ENCODE measurements at places on chromosomes 12 and 14. TPM values are rescaled to one million over a fixed set of nuclear protein-coding genes. Genes with fewer than 3 reads are reported as not detected.

NUP37 gene
- 71.9 TPM for total RNA-seq

COL2A1 gene
- total RNA-seq, result not detected

WDHD1 gene
- total RNA-seq, result 13.1 TPM

GRCh38 chr12:96526110-96526509 is 36.7 kb downstream of the CFAP54 start:
- DNase-seq, result no peak

- peak; percentile 89 for DNase-seq
Measured at GRCh38 chr12:11814374-11814773, 164.9 kb downstream of the ETV6 start.

GRCh38 chr14:50985124-50985858 is 41.0 kb upstream of the PYGL start:
- no peak for DNase-seq

DNA sequence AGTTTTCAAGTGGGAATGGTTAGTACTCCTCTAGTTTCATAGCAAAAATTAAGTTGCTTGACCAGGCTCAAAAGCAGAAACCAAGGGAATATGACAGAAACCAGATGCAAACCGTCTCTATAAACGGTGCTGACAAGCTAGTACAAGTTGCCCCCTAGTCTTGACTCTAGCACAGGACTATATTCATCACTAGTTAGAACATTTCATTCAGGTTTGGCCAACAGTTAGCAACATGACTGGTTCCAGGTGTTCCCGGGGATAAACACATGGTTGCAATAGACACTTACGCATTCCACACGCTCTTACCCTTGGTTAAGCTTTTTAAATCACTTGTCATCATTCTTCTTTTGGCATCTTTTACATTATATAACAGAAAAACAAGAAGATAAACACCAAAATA is 103.6 kb downstream of the SCFD1 start:
- no peak for DNase-seq

MRPL51 gene
- 80.1 TPM for total RNA-seq

DNA sequence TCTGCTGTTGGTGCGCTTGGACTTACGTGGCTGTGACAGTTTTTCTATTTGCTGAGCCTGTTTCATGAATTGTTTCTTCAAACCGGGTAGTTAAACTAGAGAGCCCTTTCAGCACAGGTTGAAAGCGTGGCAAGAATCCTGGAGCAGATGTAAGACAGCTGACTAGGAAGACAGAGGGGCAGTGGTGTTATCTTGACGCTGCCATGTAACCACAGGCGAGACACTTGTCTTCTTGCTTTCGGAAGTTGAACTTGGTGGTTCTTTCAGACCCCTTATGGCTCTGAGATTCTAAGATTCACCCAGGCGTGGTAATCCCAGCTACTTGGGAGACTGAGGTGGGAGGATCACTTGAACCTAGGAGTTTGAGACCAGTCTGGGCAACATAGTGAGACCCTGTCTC is 4.3 kb downstream of the EMP1 start:
- DNase-seq, result no peak

DNA sequence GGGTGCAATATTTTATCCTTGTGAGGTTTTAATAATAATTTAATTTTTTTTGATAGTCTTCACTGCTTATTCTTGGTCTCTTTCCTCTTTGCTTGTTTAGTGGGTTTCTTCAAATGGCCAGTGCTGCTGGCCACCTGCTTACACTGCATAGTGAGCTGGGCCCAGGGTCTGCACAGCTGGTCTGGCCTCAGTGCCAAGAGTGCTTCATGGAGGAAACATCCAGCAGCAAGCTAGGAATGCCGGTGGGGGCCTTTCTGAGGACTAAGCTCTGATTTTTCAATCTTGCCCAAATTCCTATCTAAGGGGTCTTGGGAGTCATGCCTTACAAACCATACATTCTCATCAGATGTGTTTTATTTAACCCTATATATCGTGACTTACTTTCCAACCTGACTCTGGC is 13.3 kb upstream of the BDKRB2 start:
- DNase-seq, result peak; percentile 59

DNA sequence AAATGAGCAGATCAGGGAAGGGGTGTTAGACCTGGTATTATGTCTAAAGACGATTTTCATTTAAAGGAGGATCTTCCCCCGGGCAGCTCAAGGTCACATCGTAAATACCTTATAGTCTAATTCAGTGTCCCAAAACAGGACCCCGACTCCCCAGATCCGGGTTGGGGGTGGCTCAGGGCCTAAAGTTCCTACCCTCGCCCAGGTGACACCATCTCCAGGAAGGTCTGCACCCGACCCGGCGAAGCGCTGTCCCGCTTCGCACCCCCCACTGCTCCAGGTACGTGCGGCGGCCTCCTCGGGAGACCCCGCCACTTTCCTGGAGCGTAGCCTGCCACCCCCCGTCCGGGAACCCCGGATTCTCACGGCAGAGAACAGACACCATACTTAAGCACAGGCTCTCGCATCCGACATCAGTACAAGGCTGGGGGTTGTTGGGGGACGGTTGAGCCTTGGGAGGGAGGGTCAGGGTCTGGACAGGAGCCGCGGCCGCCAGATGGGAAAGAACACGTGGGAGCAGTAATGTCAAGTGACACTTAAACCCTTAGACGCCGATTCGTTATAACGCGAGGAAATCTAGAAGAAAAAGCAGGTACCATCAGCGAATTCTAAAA is 556 bp downstream of the TIMM9 start:
- peak; percentile 65 for DNase-seq

GRCh38 chr14:104976198-104977007 is 1.8 kb downstream of the AHNAK2 start:
- peak; percentile 72 for DNase-seq

IFNG-AS1 gene
- total RNA-seq, result not detected

GRCh38 chr12:2582631-2583030 is 212.1 kb upstream of the FKBP4 start:
- DNase-seq, result no peak

DNA sequence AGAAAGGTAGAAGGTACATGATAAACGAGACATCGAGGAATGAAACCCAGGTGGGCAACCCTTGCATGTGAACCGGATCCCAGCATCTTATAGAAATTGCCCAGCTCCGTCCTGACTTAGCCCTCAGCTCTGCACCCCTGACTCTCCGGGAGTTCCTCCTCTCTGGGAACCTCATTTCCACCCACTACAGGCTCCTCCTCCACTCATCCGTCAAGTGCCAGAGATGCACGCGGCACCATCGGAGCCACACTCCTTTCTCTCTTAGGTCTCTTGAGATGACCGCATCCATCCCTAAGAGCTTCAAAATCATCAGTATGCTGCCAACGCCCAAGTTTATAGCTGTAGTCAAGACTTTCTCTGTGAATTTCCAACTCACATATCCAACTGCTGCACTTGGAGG is 84.7 kb downstream of the TTC7B start:
- DNase-seq, result no peak

GRCh38 chr14:106681161-106681560 is 1154.8 kb downstream of the TMEM121 start:
- DNase-seq, result no peak

GRCh38 chr14:33120341-33120740 is 181.7 kb downstream of the NPAS3 start:
- DNase-seq, result no peak

NTN4 gene
- 38.6 TPM for total RNA-seq

GRCh38 chr12:54126696-54127537 is 61.9 kb downstream of the SMUG1 start:
- DNase-seq, result no peak

- DNase-seq, result no peak
Measured at GRCh38 chr12:92571169-92571568, 131.6 kb upstream of the PLEKHG7 start.

- DNase-seq, result peak; percentile 81
Measured at GRCh38 chr14:102323102-102323501, 3.6 kb downstream of the ZNF839 start.

RPL10L gene
- total RNA-seq, result not detected

DNA sequence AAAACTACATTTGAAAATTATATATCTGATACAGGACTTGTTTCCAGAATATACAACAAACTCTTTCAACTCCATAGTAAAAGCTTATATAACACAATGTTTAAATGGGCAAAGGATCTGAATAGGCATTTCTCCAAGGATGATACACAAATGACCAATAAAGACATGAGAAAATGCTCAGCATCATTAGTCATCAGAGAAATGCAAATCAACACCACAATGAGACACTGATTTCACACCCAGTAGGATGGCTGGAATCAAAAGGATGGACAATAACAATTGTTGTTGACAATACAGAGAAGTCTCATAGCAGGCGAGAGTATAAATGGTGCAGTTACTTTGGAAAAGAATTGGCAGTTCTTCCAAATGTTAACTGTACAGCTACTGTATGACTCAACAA is 394.9 kb downstream of the BCL11B start:
- DNase-seq, result no peak

WNT1 gene
- not detected for total RNA-seq

CLEC1A gene
- total RNA-seq, result not detected

GPRC5D gene
- not detected for total RNA-seq

- DNase-seq, result no peak
Measured at GRCh38 chr12:7092986-7093460, 778 bp upstream of the C1R start.

DNA sequence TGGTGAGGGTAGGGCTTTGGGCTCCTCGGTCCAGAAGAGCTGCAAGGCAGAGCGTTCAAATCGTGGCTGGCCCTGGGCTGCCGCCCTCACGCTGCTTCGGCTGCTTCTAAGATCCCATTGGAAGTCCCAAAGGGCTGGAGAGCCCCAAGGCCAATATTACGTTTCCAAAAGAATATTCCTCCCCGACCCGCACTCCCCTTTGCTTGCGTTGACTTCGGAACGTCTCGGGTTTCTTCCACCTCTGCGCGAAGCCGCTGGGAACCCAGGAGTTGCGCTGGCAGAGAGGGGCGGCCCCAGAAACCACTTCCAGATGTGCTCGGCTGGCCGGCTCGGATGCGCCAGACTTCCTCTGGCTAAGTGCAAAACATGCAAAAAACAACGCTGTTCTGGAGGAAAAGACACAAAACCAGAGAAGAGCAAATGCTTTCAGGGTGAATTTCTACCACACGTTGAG is at the start of gene GLT8D2:
TSS of gene GLT8D2 (minus strand) at position 285 of the 454 bp plus-strand sequence. CDS start 30,539 bp downstream, outside the sequence.
- peak; percentile 86 for DNase-seq

- no peak for DNase-seq
Measured at GRCh38 chr12:45338272-45338671, 122.4 kb downstream of the ANO6 start.

SDS gene
- not detected for total RNA-seq

PTPRQ gene
- total RNA-seq, result 2.8 TPM

DNA sequence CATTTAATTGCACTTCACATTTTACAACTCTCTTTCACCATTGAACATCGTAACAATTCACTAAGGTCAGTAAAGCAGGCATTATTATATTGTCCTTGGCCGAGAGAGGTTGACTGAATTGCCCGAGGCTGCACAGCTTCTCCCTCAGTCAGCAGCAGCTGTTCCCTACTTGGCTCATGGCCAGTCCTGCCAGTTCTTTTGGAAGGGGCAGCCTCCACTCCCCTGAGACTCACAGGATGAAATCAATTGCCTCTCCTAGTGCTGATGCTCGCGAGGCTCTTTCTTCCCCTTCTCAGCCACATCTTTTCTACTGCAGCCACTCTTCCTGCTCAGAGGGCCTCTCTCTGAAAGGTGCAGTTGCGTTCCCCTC is 79.9 kb upstream of the KCNA1 start:
- DNase-seq, result no peak

PELI2 gene
- 31.7 TPM for total RNA-seq

KLHL33 gene
- total RNA-seq, result under 0.01 TPM

GRCh38 chr14:72638021-72638420 is 255.9 kb downstream of the DPF3 start:
- peak; percentile 95 for DNase-seq

- DNase-seq, result peak; percentile 78
Measured at GRCh38 chr14:68248481-68249255, 429.1 kb downstream of the RAD51B start.

GRCh38 chr14:68806526-68807147 is 13.8 kb upstream of the ZFP36L1 start:
- no peak for DNase-seq

- no peak for DNase-seq
Measured at GRCh38 chr14:50600849-50601248, 40.9 kb downstream of the ATL1 start.

DNA sequence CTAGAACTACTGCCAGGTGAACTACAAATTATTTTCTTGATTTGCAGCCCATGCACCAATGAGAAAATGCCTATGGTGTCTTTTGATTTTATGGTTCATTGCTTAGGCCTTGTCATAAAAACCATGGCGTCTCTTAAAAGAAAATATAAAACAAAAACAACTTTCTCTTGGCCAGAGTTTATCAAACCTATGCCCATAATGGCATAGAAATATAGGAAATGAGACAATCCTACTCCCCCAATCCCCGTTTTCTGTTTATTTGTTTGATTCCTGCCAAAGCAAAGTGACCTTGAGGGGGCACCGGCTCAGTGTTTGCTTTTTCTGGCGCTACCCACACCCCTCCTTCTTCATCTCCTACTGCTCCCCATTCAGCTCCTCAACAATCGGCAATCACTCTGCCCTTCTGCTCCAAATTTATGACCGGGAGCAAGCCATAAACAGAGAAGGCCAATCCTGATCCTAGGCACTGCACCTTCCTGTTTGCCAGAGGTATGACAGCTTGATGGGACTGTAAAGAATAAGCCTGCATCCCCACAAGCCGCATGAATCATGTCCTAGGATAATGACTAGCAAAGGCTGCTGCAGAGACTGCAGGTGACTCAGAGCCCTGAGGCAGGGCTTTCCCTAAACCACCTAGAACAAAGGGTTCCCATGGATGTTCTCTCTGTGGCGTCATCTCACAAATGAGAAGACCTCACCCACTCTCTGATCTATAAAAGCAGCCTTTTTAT is 874.9 kb downstream of the NRXN3 start:
- peak; percentile 88 for DNase-seq

LTBR gene
- total RNA-seq, result 19.7 TPM

DNA sequence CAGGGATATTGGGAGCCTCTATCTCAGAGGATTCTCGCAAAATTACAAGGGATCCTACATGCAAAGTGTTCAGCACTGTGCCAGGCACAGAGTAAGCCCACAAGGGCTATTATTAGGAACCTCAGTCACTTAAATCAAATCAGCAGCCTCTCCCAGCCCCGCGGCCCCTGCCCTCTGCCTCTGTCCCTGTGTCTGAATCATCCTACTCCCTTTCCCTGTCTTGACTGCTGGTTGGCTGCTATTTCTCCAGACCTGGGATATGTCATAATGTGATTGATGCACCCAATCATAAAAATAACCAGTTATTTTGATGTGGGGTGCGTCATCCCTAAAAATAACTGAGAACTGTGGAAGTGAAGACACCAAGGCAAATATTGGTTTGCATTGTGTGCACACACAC is 176.3 kb downstream of the KSR2 start:
- DNase-seq, result no peak

GRCh38 chr12:123983822-123984485 is 10.9 kb downstream of the ZNF664 start:
- DNase-seq, result peak; percentile 75

ADAM21 gene
- 0.36 TPM for total RNA-seq

SEL1L gene
- 78.9 TPM for total RNA-seq

LTBP2 gene
- 26.7 TPM for total RNA-seq

GRCh38 chr12:65511912-65512311 is 233.4 kb downstream of the MSRB3 start:
- no peak for DNase-seq

All from IMR-90 (cell line).